HepG2 (cell line): ENCODE measurements at places on chromosomes 1 and 21. TPM values are rescaled to one million over a fixed set of nuclear protein-coding genes. Genes with fewer than 3 reads are reported as not detected.

OLFM3 gene
- not detected in 2 replicates for total RNA-seq

DNA sequence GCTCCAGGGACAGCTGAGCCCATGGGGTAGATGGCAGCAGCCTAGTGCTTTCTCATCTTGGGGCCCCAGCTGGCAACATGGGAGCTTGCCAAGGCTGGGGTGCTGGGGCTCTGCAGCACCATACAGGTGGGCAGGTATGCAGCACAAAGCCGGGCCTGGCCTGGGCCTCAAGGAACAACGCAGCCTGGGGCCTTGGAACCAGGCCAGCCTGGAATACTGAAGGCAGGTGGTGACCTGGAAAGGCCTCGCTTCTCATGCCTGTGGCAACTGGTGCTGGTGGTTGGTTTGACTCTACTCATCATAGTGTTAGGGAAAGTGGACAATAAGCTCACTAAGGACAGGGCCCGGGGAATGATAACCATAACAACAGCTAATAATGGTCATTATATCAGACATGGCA lies 27.0 kb upstream of the SDHB start:
- H3K27me3 ChIP-seq = peaks cover 1% of the 10 kb centered on the region; the same call in 1 of the 2 replicates
- H3K4me1 ChIP-seq = no peaks in the 10 kb centered on the region
- no peak overlapping the region for H3K4me3 ChIP-seq
- H3K27ac ChIP-seq = no peak overlapping the region
- H3K36me3 ChIP-seq = no peaks in the 10 kb centered on the region

DCST1 gene
- total RNA-seq = not detected in 2 replicates

DNA sequence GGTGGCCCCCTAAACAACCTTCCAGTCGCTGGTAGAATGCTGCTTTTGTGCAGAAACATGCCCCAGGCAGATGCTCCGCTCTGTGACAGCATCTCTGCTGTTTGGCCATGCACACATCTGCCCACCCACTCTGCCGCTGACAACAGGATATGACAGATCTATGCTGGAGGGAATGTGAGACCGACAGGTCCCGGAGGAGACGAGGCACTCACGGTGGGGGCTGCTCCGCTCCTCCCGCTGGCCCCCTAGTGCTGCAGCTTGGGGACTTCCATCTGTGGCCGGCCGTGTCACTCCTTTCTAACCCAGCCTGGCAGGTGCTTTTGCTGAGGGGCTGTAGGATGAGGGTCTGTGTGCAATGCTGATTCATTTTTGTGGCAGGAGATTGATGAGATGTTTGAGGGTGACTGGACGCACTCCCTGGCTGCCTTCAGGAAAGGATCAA lies 49.1 kb upstream of the DMRTB1 start:
- H3K27me3 ChIP-seq = peaks cover 85% of the 10 kb centered on the region
- no peaks in the 10 kb centered on the region for H3K36me3 ChIP-seq
- H3K4me1 ChIP-seq = no peaks in the 10 kb centered on the region

CYP4X1 gene
- total RNA-seq = 0.07 TPM in 1 of 2 replicates, not detected in the other

- H3K27me3 ChIP-seq = no peaks in the 10 kb centered on the region
- no peak overlapping the region for H3K4me3 ChIP-seq
Measured at GRCh38 chr21:26800455-26800854, 44.8 kb downstream of the ADAMTS1 start.

ZNF593OS gene
- not detected in 2 replicates for total RNA-seq

OPRD1 gene
- 0.02 TPM in 1 of 2 replicates, not detected in the other for total RNA-seq

SPRR4 gene
- total RNA-seq = not detected in 2 replicates

- DNase-seq = no peak
- no peaks in the 10 kb centered on the region for H3K36me3 ChIP-seq
- H3K27ac ChIP-seq = no peak overlapping the region
Measured at GRCh38 chr1:65799601-65800000, 6.9 kb downstream of the PDE4B start.

DNA sequence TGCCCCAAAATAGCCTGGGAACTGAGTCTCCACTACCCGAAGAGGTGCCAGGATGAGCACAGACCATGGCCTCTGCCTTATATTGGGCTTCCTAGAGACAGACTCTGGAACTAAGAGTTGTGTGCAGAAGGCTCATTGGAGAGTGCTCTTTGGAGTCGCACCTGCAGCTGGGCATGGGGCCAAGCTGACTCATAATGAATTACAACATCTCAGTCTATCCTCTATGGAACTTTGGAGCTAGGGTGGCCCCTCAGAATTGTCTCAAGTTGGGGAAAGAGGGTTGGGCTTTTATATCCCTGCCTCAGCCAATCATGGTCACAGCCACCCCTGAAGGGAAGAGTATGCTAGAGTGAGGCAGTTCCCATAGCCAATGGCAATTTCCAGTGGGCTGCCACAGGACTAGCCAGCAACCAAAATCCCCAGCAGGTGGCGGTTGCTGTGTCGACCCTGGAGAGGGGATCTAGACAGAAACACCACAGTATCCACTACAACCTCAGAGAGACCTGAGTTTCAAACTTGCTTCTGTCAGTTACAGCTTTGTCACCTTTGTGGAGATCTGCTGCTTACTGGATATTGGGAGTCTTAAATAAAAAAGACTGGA lies 93.8 kb downstream of the DMRTA2 start:
- DNase-seq = no peak
- H3K4me3 ChIP-seq = no peak overlapping the region
- no peaks in the 10 kb centered on the region for H3K36me3 ChIP-seq
- H3K27ac ChIP-seq = no peak overlapping the region
